ENCODE measurements at places on chromosomes 1 and 21.

DNA sequence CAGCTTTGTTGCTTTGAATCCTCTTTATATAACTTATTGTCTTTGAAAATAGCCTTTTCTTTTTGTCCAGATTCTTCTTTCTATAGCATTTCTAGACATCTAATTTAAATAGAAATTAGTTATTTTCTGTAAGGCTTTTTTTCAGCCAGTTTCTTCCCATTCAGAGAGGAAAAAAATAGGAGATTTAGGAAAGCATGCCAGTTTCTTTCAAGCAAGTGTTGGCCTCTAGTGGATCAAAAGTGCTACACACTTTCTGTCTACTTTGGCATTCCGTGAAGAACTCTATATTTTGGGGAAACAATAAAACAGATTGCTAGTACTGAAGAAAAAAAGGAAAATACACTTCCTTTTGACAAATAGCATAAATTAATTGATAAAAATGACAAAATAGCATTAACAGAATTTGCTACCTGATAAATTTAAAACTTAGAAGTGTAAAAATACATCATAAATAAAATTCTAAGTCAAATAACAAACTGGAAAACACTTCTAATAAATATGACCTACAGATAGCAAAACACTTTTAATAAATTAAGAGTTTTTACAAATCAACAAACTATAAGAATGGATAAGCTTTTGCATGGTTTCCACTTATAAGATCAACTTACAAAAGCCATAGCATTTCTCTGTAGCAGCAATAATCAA lies 13.1 kb upstream of the EXO1 start:
- DNase-seq, result no peak

DNA sequence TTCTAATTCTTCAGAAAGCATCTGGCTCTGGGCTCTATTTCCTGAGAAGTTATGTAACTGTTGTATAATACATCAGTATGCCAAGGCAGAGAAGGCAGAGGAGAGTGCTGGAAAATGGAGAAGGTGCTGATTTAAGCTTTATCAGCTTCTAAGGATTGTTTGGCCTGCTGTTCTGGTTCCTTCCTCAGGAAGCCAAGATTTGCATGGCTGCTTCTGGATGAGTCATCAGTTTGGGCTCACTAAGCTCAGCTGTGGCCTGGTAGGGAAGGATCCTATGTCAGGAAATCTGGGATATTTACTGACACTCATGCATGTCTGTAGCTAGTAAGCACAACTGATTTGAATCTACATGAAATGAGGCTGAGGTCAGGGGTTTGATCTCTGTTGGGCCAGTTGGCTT lies 73.2 kb upstream of the ADGRL4 start:
- no peak for DNase-seq

- no peak for DNase-seq
These were observed 2.3 kb downstream of the VASH2 start for GRCh38 chr1:212952641-212952976.

- DNase-seq, result no peak
These were observed 209.5 kb downstream of the TOMM20 start for GRCh38 chr1:234918961-234919761.

- no peak for DNase-seq
These were observed 25.7 kb upstream of the LDLRAP1 start for GRCh38 chr1:25517476-25518394.

- no peak for DNase-seq
These were observed 124.4 kb upstream of the CACYBP start for GRCh38 chr1:174875306-174875705.

GRCh38 chr1:11132563-11133293 lies 33.1 kb upstream of the EXOSC10 start:
- DNase-seq, result no peak

DNA sequence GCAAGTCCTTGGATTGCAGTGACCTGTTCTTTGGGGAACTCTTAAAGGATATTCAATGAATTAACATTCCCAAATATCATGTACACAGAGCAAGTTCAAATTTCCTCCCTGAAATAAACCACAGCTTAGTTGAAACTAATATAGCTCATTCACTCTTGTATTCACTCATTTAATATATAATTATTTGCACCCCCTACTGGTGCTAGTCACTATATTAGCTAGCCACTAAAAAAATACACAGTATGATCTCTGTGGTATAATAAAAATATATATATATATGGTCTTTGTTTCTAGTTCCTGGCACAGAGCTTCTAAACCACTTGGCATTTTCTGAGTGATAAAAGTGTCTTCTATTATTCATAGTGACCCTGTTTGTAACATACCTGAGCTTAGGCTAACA lies 177.3 kb upstream of the LYPLAL1 start:
- no peak for DNase-seq

- no peak for DNase-seq
These were observed 205.2 kb downstream of the GRIK3 start for GRCh38 chr1:36829066-36829465.

DNA sequence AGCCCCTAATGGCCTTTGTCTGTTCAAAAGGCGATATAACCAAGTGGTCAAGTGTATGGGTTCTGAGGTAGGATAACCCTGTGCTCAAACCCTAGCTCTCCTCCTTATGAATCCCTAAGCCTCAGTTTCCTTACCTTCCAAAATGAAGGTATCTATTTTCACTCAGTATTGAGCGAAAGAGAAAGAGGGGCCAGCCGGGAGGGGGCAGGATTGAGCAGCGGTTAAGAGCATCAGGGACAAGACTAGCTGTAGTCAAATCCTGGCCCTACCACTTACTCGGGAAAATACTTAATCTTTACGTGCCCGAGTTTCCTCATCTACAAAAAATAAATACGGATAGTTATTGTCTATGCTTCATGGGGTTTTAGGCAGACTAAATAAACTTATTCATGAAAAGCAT lies 25.7 kb downstream of the LY9 start:
- no peak for DNase-seq

GRCh38 chr1:166120281-166120680 lies 46.5 kb downstream of the FAM78B start:
- DNase-seq, result no peak

- no peak for DNase-seq
These were observed 7.4 kb downstream of the BTBD8 start for GRCh38 chr1:92087542-92087941.

DNA sequence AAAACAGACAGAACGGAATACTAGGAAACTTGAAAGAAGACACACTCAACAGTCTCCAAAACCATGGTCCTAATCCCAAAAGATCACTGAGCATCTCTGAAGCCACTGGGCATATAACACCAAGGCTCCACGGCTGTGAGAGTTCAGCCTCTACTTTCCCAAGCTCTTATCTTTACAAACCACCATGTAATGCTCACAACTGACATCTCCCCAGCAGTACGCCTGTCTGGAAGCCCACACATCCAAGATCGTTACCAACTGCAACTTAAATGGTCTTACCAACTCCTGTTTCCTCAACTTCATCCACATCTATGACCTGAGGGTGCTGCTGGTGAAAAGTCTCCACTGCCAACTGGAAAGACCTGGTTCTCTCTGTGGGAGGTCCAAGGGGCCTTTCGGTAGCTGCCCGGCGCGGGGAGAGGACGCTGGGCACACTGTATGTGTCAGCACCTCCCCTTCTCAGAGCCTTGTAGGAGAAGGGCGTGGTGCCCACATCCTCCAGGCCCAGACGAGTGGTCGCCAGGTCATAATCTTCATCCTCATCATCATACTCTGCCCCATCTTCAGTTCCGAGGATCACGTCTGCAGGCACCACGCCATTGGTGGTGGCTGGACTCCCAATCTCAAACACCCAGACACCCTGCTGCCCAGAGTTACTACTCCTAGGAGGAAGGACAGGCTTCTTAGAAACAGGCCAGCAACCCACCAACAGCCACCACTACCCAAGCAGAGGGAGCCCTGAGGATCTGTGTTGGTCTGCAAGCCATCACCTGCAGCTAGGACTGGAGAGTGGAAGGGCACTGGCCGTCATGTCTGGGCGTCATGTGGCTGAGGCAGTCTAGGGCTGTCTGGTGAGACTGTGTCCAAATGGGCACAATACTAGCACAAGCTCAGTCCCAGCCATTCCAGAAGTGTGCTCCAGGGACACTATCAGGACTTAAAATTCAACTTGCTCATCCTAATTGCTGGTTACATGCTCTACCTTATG lies 23.0 kb downstream of the NID1 start:
- DNase-seq, result no peak

- DNase-seq, result no peak
These were observed 181.6 kb downstream of the RASAL2 start for GRCh38 chr1:178275553-178275952.

GRCh38 chr1:16173447-16174260 lies 17.8 kb upstream of the EPHA2 start:
- no peak for DNase-seq

GRCh38 chr1:226223786-226224244 lies 351 bp downstream of the MIXL1 start:
- no peak for DNase-seq

GRCh38 chr1:237141502-237141901 lies 99.5 kb downstream of the RYR2 start:
- DNase-seq, result no peak

GRCh38 chr1:90359994-90360393 lies 357.1 kb downstream of the BARHL2 start:
- no peak for DNase-seq

GRCh38 chr1:41533731-41534080 lies 49.2 kb upstream of the EDN2 start:
- no peak for DNase-seq

DNA sequence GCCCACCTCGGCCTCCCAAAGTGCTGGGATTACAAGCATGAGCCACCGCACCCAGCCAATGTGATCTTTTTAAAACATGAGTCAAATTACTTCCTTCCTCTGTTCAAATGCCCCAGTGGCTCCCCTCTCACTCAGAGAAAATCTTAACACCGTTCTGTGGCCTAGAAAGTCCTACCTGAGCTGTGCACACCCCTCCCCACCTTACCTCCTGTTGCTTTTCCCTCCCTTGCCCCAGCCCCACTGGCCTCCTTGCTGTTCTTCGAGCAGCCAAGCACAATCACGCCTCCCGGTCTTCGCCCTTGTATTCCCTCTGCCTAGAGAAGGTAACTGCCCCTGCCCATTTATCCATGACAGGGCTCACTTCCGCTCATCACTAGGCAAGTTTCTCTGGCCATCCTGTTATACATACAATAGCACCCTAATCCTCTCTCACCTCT lies 62.6 kb upstream of the RPL11 start:
- no peak for DNase-seq

GRCh38 chr21:37270576-37271365 lies 3.6 kb upstream of the VPS26C start:
- no peak for DNase-seq

Measured in stimulated activated CD8-positive, alpha-beta memory T cell treated with anti-CD3 and anti-CD28 coated beads, Interleukin-4, amount 100 ng/mL, for 1 hour (primary cell).